ENCODE measurements at places on chromosomes 13 and 19.

DNA sequence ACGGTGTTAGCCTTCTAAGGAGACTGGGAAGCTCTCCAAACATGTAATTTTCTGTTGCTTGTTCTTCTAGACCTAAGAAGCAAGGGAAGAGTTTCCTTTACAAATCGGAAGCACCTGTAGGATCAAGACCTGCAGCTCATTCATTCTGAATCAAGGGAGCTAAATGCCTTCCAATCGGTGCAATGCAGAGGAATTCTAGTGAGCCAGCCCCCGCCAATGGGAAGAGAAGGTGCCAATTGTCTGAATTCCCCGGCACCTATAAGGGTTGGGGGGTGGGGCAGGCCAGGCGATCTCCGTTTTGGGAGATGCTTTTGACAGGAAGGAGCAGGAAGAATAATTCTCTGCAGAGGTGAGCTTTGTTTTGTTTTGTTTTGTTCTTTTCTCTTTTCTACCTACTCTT is 7.1 kb upstream of the NLRP13 start:
- DNase-seq: no peak

- no peak for DNase-seq
These were observed 786.2 kb downstream of the SLITRK6 start for GRCh38 chr13:85013006-85013405.

GRCh38 chr19:7505682-7506384 is 10.1 kb upstream of the ZNF358 start:
- DNase-seq: no peak

DNA sequence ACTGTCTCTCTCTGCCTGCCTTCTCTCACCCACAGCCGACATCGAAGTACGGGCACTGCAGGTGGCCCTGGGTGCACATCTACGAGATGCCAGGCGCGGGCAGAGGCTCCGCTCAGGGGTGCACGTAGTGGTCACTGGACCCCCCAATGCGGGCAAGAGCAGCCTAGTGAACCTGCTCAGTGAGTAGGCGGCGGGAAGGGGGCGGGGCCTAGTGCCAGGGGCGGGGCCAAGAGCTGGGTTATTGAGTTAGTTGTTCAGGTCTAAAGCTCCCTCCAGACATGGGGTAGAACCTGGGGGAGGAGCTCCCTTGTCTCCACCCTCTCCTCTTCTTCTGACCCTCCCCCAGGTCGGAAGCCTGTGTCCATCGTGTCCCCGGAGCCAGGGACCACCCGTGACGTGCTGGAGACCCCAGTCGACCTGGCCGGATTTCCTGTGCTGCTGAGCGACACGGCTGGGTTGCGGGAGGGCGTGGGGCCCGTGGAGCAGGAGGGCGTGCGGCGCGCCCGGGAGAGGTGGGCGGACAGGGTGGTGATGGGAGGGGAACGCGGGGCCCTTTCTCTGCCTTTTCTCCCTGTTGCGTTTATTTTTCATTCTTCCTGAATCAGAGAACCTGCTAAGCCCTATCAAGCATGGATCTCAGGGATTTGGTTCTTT is 1.9 kb downstream of the GTPBP3 start:
- peak; percentile 46 for DNase-seq

GRCh38 chr13:106183410-106184065 is 351.9 kb downstream of the EFNB2 start:
- DNase-seq: no peak

- DNase-seq: no peak
These were observed 1781.9 kb upstream of the MIR17HG start for GRCh38 chr13:89565476-89566100.

GRCh38 chr19:40144151-40144550 is 47.1 kb upstream of the MAP3K10 start:
- DNase-seq: peak; percentile 72

DNA sequence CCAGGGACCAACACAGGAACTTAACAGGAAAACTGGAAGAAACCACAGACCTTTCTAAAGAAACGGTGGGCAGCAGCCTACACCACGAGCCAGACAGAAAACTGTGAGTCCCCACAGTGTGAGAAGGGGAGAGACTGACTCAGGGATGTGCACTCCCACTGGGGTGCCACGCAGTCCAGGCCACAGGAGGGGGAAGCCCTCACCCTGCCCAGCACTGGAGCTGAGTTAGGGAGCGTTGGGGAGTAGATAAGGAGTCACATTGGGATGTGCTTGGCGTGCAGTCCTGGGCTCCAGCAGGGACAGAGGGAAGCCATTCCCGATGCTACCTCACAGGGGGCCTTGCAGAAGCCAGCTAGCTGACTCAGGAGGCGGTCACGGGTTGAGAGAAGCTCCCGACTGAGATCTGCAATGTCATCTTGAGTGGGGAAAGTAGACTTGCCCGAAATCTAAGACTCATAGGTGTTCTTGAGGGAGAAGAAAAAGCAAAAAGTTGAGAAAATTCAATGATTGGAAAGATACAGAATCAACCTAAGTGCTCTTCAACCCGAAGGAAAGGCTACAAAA is 17.3 kb downstream of the SIGLEC8 start:
- peak; percentile 43 for DNase-seq

- DNase-seq: no peak
These were observed 491.8 kb downstream of the DIAPH3 start for GRCh38 chr13:59671881-59672280.

DNA sequence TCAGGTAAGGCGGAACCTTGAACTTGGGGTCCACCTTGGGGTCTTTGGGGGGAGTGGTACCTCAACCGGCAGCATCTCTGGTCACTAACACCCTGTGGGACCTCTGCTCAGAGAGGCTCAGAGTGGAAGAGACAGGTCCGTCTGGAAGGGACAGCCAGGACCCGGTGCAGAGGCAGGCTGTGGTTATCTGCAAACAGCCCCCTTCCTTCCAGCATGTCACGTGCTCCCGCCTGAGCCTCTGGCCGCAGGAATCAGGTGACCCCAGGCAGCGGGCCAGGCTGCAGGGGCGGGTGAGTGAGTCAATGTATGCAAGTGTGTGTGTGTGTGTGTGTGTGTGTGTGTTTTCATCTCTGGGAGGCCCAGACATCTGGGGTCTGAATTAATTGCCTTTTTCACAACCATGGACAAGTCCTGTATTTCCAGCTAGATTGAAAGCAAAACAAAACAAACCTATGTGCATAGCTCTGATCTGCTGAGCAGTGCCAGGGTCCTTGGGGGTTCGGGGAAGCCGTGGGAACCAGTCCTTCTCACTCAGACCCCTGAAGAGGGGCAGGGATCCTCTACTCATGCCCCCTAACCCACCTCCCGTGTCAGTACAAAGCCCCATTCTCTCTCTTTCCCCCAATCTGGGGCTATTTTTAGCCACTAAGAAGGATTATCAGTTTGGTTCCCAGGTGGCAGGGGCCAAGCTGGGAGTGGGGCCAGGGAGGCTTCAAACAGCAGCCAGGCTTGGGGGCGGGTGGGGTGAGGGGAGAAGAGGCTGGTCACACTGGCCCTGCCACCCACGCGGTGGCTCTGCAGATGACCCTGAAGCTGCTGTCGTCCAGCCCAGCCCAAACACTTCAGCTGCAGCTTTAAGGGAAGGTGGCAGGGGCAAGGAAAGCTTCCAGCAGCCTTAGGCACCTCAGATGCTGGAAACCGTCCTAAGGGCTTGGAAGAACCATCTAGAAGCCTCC is 31.4 kb downstream of the CERS4 start:
- DNase-seq: peak; percentile 73

- DNase-seq: no peak
These were observed 1096.8 kb upstream of the PCDH20 start for GRCh38 chr13:62512194-62513141.
